ENCODE measurements at places on chromosomes 12 and 14.

DNA sequence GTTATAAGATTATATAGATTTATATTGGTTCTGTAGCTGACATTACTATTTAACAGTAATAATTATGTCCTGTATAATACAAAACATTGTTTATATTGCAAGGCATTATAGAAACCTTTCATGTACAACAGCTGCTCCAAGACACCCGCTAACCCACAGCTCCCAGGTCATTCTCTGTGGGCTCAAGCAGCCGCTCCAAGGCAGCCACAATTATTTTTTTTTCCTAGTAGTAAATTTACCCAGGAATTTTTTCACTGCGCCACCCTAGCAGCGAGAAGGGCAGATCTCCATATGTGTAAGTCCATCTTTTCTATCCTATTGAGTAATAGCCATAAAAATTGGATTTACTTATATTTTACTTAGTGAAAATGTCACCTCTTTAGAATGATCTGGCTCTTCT is 36.3 kb downstream of the KNTC1 start:
- DNase-seq = no peak

DNA sequence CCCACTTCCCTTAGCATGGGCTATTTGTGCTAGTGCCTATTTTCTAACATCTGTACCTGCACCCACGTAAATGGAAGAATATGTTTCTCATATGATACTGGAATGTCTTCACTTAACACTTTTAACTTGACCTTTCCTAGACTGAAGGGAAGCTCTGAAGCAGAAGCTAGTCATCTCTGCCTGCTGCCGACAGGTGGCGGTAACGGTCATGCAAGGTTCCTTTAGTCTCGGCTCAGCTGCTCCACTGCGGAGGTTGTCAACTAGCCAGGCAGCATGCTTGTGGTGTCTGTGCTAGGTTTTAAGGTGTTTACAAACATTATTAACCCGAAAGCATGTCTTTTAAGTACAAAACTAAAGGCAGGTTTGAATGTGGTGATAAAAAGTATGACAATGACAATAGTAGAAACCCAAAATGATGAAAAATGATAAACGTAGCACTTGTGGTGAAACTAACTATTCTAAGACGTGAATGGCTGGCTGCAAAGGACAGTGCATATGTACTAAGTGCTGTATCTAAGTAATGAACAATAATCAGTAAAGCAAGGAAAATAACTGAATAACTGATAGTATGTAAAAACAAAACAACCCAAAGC is 117.2 kb downstream of the GRIN2B start:
- peak; percentile 59 for DNase-seq

DNA sequence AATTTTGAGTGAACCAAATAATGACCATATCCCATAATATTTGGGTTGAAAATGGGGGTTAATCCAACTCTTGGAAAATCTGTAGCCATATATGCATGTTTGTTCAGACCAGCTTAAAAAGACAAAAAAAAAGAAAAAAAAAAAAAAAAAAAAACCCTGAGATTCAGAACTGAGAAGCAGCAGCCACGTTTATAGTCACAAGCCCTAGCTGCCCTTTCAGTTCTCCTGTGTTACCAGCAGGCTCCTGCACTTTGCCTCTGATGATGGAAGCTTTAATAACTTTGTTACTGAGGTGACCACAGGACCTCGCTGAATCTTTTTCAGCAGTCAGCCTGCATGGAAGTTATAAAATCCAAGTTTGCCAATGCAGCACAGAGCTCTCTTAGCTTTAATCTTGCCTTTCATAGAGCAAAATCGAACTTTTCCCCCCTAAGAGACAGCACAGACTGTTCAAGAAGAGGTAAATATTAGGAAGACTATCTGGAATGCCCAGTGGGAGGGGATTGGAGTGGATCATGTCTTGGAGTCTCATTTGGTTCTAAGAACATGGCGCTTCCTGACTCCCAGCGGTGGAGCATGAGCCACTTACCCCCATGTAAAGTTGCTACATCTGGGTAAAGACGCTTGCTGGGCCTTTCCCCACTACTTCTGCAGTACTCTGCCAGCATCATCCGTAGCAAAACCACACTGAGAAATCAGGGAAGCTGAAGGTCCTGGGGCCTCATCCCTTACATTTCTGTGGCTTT is 20.6 kb downstream of the GNG2 start:
- no peak for DNase-seq

DNA sequence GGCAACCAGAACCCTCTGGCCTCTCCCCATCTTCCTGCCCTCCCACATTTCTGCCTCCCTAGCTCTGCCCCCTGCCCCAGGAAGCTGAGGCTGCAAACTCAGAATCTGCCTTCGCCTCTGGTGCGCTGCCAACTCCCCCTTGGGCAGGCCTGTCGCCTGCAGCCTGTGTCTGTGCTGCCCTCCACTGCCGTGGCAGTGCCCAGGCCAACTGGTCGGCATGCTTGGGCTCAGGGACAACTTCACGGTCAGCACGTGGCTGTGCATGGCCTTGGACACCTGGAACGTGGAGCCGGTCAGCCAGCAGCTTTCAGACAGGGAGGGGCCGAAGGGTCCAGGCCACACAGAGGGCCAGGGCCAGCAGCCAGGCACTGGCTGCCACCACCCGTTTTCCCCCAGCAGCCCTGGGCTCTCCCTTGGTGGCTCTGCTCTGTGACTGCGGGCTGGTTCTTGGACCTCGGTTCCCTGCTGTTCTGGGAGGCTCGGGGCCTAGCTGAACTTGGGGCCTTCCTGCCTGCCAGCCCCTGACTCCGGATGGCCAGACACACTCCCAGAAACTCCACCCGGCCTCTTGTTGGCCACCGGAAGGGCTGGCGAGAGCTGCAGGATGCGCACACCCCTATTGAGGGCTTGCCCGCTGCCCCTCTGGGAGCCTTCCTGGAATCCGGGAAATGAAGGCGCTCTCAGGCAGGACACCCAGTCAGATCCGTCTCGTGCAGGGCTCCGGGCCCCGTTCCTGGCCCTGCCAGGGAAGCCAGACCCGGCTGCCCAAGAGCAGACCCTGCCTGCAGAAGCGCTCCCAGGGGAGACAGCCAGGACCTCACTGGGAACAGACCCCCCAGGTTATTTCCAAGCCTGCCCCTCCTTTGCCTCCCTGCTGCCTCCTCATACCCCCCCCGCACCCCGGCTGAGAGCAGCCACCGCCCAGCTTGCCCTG is 34.2 kb upstream of the PPP1R13B start:
- DNase-seq = no peak

GRCh38 chr12:125794401-125794800 is 729.2 kb downstream of the AACS start:
- DNase-seq = no peak

- no peak for DNase-seq
These were observed 27.8 kb downstream of the C14orf132 start for GRCh38 chr14:96066976-96067375.

DNA sequence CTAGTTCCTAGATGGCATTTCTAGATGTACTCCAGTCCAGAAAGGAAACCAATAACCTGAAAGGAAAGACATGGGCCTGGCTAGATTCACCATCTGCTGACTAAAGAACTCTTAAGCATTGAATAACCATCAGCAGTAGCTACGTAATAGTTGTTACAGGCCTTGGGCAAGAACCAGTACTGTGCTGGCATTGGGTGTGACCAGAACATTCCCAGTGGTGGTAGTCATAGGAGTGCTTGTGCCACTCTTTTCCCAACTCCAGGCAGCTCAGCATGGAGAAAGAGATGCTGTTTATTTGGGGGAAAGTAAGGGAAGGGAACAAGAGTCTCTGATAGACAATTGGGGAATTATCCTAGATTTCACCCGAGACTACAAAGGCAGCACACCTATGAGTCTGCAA is 333.3 kb downstream of the SLC16A7 start:
- DNase-seq = no peak

- no peak for DNase-seq
These were observed 24.4 kb upstream of the HSP90B1 start for GRCh38 chr12:103905730-103906349.

DNA sequence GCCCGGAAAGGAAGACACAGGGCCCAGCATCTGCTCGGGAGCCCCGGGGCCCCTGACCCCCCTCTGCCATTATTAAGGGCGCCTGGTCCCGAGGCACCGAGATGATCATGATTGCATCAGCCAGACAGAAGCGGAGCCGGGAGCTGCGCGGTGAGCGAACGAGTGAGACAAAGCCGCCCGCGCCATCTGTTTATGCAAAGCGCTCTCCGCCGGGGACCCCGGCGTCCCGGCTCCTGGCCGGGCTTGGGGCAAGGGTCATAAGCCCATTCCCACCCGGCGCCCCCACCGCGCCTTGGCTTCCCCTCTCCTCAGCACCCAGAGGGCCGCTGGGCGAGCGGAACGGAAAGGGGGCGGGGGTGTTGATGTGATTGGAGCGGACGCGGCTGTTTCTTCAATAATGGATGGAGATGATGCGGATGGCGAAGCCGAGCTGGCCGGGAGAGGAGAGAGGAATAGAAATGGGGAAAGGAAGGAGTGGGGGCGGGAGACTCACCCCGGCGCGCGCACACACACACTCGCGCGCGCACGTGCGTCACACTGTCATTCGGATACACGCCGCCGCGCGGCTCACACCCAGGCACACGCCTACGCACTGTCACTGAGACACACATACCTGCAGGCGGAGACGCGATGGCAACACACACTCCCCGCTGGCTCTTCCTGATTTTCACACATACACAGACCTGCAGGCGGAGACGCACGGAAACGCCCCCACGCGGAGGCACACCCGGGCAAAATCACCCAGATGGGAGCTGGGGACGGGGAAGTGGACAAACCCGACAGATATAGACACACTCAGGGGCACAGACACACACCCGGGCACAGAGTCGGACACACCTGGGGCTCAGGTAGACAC is 10.7 kb downstream of the STAC3 start:
- DNase-seq = peak; percentile 80

DNA sequence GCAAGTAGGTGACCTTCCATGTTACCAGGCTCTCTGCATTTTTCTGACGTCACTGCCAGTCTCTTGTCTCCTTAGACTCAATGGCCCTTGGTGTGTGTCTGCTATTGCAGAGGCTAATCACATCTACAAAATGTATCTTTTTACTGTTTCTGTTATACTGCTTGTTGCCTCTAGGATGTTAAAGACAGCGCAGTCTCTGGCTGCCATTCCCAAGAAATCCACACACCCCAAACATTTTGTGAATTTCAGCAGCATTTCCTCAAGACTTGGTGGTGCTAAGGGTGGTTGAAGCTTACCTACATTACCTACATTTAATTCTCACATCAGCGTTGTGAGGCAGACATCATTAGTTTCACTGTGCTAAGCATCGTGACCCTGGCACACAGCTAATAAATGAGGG is 87.2 kb downstream of the C12orf75 start:
- no peak for DNase-seq

- DNase-seq = peak; percentile 63
These were observed 78.6 kb downstream of the CCDC60 start for GRCh38 chr12:119412811-119413794.

DNA sequence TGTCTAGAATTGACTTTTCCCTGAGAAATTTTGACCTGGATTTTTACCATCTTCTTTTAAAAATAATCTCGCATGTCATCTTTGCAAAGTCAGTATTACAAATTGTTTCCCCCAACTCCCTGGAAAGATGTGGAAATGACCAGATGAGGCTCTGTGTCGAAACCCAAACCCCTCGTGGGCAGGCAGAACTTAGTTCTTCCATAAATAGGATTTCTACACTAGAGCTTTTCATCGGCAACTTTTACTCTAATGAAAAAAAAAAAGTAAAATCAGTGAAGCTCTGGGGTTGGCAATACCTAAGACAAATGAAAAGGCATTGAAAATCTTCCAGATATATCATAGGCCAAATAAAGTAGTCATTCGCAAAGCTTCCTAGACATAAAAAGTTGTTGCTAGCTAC is 17.0 kb downstream of the SSPN start:
- DNase-seq = no peak

DNA sequence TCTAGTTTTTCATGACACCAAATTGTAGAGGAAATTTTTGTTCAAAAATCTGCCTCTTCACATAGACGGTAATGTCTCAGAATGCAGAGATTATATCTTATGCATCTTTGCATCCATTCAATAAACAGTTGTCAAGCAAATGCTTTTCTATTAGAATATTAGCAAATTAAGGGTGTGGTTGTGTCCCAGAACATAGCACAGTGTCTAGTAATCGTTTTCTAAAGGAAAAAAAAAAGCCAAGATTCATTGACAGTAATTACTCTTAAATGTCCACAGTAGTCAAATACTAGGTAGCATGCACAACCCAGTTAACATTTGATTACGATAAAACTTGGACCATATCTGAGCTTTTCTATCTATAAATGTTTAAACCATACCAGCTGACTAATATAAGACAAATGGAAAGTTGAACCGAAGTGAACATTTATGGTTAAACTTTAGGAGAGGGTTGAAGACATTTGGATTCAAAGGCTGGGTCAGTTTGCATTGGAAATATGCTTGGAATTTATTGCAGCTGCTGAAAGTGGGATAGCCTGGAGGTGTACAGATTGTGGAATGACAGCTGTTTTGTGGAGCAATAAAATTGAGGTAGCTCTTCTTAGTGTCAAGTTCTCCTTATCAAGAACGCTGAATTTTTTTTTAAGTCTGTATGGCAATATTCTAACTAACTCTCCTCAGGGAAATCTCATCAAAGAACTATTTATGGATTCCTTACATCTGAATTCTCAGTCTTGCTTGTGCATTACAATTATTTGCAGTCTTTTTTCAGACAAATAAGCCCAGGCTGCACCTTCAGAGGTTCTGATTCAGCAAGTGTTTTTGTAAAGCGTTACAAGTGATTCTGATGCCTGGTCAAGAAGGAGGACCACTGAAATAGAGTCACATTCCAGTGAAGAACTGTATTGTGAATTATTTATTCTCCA is 66.7 kb upstream of the ATP2B1 start:
- no peak for DNase-seq

DNA sequence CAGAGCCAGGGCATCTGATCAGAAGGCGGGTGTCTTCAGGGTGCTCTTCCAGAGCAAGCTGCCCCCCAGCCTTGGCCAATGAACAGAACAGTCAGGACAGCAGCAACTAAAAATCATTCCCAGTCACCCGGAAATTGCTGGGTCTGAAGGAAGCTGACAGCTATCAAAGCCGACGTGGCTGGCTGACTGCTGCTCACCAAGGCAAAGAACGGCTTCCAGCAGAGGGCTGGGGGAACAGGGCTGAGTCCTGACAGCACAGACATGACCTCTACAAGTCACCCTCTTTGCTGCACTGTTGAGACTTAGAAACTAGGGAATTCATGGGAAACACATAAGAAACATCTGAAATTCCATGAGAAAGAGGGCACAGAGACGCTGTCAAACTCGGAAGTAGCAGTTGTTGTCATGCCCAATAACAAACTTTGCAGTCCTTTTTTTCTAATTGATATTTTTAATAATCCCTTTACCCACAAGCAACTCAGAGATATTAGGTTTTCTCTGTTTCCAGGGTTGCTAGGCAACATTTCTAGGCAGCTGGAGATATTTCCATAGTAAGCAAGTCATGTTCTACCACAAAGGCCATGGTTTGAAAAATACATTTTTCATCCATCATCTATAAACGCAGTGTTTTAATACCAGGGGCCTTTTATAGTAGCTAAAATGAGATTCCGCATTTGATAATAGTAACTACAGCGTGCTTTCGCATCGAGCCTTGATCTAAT is 365.2 kb downstream of the SEC23A start:
- DNase-seq = no peak

- DNase-seq = no peak
These were observed 61.9 kb upstream of the ARHGAP5 start for GRCh38 chr14:32015166-32015565.

- no peak for DNase-seq
These were observed 51.1 kb downstream of the SYNE3 start for GRCh38 chr14:95465358-95465757.

- DNase-seq = peak; percentile 9
These were observed 147.9 kb downstream of the PPFIA2 start for GRCh38 chr12:81610955-81611889.

GRCh38 chr14:97788364-97788763 is 991.2 kb downstream of the VRK1 start:
- no peak for DNase-seq

Measured in NCI-H526 treated with DMSO at 0.1 percent for 48 hours (cell line).